ENCODE measurements at places on chromosomes 5 and 9. TPM values are rescaled to one million over a fixed set of nuclear protein-coding genes. Genes with fewer than 3 reads are reported as not detected.

Gene DTWD2
- 8.2 TPM for total RNA-seq

Gene EQTN
- total RNA-seq = not detected

Gene C9orf153
- not detected for total RNA-seq

Gene CKMT2
- not detected for total RNA-seq

Gene BASP1
- total RNA-seq = 126 TPM

Gene TERT
- total RNA-seq = 0.62 TPM

GRCh38 chr5:139492700-139493192, 10.2 kb upstream of the STING1 start:
- peak; percentile 89 for DNase-seq

DNA sequence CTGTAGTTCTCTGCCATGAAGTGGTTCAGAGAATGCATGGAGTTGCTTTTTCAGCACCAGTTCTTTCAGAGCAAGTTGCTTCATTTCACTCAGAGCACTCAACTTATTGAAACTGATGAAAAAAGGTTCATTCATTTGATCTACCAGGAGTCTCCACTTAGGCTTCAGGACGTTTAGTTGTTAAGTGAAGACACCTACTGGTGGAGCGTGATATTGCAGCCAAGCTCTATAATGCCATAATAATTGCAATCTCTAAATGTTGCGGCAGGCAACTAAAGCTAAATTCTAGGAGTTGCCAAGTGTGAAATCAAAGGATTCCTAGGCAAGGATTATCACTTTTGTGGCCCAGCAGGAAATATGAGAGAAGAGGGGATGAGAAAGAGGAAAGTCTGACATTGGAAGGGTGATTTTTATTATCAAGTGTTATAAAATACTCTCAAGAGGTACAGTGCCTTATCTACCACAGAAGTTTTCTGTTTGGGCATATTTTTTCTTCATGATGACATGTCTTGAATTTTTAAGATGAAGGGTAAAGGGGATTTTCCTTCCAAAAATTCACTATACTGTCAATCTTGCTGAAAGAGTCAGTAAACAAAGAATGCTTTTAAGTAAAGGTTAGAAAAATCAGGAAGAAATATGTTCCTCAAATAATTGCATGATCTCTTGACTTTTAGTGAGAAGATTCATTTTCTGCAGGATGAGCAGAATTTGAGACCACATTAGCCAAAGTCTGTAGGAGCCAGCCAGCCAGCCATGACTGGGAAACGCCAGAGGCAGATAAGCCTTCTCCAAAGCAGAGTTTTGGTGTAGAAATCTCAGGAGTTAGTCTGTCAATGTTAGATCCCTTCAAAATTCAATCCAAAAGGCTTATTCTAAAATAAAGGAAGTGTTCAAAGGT, 83.4 kb downstream of the SH3PXD2B start:
- DNase-seq = peak; percentile 24

DNA sequence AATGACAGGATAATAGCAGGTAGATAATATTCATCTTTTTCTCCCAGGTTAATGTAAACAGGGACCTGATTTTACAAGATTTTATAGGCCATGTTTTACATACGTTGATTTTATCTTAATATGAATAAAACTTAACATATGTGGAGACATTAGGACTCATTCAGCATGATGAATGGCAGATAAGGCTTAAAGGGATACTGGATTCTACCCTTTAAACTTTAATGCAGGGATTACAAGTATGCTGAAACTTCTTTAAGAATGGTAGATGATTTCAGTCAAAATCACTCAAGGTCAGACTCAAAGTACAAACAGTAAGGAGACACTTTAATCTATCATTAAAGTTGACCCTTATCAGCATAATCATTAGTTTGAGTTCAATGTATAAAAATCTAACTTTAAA, 274.5 kb upstream of the IZUMO3 start:
- DNase-seq = no peak

DNA sequence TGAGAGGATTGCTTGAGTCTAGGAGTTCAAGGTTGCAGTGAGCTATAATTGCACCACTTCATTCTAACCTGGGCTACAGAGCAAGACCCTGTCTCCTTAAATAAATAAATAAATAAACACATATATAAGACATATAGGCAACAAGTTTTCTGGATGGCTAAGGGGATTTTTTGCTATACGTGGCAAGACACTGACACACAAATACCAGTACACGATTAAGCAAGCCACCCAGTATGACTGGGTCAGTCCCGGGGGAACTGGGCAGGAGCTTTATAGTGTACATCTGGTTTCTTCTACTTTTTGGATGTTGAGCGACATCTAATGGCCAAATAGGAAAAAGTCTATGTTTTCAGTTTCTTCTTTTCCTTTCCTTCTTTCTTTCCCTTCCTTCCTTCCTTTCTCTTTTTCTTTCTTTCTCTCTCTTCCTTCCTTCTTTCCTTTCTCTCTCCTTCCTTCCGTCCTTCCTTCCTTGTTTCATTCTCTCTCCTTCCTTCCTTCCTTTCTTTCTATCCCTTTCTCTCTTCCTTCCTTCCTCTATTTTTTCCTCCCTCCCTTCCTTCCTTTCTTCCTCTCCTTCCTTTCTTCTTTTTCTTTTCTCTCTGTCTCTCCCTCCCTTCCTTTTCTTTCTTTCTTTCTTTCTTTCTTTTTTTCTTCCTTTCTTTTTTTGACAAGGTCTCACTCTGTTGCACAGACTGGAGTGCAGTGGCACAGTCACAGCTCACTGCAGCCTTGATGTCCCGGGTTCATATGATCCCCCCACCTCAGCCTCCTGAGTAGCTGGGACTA, 47.0 kb upstream of the PLIN2 start:
- DNase-seq = peak; percentile 83

DNA sequence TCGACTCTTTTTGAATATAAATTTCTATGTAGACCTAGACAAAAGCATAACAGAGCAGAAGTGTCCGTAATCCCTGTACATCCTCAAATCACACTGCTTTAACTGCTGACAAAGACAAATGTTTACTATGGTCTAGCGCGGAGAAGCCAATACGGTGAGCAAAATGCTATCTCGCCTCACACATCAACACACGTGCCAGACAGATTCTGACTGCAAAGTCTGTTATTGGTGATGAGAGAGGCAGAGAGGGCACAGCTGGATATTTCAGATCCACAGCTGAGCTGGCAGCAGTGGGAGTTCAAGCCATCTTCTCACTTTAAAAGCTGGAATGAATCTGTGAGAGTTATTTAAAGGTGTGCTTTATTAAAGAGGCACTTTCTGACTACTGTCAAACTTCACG, 124.3 kb downstream of the ARL15 start:
- no peak for DNase-seq

GRCh38 chr9:130331573-130331972, 66.0 kb downstream of the HMCN2 start:
- DNase-seq = peak; percentile 74

- DNase-seq = no peak
These were observed 603.6 kb downstream of the PSAT1 start for GRCh38 chr9:78900500-78900899.

DNA sequence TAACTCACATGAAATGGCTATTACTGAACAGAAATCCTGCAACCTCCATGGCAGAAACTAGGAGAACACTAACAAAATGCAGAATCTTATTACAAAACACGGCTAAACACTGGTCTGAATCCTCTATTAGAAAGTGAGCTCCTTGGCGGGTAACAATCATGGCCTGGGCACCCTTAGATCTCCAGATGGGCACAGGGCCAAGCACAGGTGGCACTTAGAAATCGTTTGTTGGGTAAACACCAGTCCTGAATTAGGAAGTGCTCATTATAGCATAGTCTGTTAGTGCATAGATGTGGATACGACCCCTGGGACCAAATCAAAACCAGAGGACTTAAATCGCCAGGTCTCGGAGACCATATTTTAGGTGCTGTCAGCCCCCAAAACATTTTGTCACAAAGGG, 14.4 kb downstream of the VDAC1 start:
- DNase-seq = no peak

- DNase-seq = no peak
These were observed 498.6 kb upstream of the GRIN3A start for GRCh38 chr9:102237094-102237493.

DNA sequence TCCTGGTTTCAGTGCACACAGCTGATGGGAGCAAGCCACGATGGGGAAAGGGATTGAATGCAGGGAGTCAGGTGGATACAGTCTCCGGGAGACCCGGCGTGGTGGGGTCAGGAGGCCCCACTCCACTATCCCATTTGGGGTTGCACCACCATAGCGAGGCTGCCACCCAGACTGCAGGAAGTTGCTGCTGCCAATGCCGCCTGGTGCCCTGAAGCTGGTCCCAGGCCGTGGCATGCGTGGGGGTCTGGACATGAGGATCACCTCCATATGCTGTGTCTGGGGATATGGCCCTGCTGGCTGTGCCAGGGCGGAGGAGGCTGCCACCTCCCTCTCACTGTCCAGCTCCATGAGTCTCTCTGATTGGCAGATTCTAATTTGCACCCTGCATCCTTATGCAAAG, 45.3 kb downstream of the COL5A1 start:
- DNase-seq = no peak

GRCh38 chr9:36136894-36137391, 410 bp downstream of the GLIPR2 start:
- DNase-seq = peak; percentile 21
